Lung microvascular endothelial cell (primary cell): ENCODE measurements at places on chromosomes 12 and 14. TPM values are rescaled to one million over a fixed set of nuclear protein-coding genes. Genes with fewer than 3 reads are reported as not detected.

DNA sequence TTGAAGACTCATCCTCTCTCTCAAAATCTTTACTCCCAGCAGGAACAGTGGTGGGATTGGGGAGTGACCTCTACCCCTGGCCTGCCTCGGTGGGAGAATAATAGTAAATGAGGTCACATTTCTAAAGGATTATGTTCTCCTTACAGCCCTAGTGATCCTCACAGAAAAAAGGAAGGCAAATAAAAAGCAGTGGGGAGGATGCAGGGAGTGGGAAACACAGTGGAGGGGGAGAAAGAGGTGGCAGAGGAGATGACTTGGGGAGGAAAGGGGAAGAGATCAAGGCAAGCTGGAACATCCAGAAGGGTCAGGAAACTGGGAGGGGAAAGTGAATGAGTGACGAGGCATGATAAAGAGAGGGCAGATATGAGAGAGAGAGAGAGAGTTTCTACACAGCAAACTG, 8.3 kb upstream of the SYNDIG1L start:
- DNase-seq: no peak

TMEM179 gene
- not detected in 2 replicates for total RNA-seq

DNA sequence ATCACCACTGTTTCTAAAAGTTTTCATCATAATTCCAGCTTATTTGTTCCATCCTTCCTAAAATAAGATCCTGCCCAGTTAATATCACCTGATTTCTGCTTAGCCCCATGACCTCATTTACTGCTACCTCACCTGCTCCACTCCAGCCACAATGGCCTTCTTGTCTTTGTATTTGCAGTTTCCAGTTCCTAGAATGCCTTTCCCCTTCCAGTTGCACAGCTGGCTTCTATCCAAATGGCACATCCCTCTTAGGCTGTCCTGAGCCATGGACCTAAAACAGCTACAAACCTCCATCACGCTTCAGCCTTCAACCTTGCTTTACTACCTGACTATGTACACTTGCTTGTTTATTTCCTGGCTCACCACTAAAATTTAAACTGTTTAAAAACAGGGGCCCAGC, 6.5 kb upstream of the LGMN start:
- no peak for DNase-seq

- DNase-seq: no peak
Measured at GRCh38 chr12:131994589-131994988, 44.8 kb downstream of the EP400 start.

DNAJC22 gene
- total RNA-seq: 0.40 and 0.87 TPM in 2 replicates

- DNase-seq: peak; percentile 10
Measured at GRCh38 chr14:77985211-77985615, 185.0 kb upstream of the NRXN3 start.

DNA sequence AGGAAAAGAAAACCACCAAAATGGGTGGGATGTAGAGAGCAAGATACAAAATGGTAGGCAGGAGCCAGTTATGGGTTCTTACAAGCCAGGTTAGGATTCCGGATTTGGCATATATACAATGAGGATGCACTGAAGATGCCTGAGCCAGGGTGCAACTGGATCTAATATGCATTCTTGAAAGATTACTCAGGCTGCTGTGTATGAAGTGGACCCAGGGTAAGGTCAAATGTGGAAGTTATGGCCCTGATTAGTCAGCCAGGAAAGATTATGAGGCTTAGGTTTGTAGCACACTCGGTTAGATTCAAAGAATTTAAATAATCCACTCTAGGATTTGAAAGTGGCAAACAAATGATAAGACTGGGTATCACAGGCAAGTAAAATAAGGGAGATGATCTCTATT, 1750.7 kb upstream of the FLRT2 start:
- no peak for DNase-seq

MYL2 gene
- total RNA-seq: 0.65 TPM in 1 of 2 replicates, not detected in the other

DNA sequence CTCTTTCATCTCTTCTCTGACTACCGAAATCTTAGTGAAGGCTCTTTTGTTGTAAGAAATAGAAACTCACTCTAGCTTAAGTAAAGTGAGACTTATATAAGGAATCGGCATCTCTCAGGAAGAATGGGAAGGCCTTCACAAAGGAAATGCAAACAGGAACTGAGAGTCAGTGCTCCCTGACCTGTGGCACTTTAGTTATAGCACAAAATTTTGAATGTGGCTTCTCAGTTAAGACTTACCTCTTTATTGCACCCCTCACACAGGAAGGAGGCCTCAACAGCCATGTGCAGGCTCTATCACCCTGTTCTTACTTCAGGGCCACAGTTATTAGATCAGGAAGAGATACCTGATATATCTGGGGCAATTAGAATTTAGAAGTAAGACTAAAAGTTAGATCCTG, 224.7 kb upstream of the EGLN3 start:
- DNase-seq: no peak

DNA sequence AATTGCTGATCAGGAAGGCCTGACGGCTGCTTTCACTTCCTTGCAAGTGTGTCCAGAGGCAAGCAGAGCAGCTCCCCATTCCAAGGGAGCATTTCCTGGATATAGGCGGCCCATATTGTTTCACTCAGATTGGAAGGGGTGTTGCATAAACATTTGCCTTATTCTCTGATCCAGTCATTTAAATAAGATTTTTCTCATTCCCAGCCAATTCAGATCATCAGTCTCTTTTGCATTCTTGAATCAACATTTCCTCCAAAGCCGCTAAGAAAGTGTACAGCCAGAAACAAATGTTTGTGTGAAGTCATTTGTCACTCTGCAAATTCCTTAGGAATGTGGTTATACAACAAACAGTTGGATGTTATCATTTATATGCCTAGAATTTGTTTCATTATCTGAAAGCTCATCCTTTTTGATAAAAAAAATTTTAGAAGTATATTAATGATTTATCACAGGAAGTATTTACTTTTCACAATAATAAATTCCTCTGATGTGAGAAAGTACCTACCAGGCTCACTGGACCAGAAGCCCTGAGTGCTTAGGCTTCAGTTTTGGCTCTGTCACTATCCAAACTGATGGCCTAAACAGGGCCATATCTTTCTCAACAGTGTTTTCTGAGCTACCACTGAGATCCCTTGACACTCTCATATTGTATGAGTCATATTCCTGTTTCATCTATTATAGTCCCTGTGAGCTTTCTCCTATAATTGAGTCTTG, 379.6 kb downstream of the CCDC91 start:
- peak; percentile 62 for DNase-seq

- DNase-seq: no peak
Measured at GRCh38 chr14:80324649-80325048, 113.3 kb upstream of the DIO2 start.

- DNase-seq: peak; percentile 16
Measured at GRCh38 chr14:70416338-70416724, 559 bp downstream of the SYNJ2BP start.

GRCh38 chr12:106493531-106493930, 89.3 kb upstream of the RFX4 start:
- no peak for DNase-seq

GRCh38 chr14:58659061-58659460, 21.3 kb downstream of the DACT1 start:
- no peak for DNase-seq

TBX3 gene
- 0.44 and 0.99 TPM in 2 replicates for total RNA-seq

GRCh38 chr12:57737467-57738460, 778 bp downstream of the AGAP2 start:
- no peak for DNase-seq

DNA sequence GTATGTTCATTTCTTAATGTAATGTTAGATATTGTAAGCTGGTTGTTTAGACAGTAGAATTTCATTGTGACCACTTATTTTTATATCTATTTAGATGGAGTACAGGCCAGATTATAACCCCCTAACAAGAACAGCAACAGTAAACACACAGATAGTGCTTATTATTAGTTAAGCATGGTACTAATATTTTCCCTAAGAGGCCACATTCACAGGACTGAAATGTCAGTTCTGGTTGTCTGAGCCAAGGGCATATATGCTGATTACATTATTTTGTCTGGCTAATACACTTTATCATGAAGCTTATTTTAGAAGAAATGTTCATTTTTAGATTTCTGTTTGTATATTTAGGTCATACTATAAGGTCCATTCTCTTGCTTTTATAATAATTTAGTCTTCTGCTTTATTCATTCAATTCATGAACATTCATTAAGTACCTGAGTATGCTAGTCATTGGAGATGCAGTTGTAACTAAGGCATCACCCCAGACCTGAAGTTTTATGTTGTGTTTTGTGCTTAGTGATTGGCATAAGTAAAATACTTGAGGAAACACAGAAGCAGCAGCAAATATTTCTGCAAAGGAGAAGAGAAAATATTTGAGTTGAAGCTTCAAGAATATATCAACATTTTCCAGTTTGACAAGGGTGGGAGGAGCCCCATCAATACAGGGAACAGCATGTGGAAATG, 413.7 kb downstream of the RAD51B start:
- DNase-seq: no peak

DNA sequence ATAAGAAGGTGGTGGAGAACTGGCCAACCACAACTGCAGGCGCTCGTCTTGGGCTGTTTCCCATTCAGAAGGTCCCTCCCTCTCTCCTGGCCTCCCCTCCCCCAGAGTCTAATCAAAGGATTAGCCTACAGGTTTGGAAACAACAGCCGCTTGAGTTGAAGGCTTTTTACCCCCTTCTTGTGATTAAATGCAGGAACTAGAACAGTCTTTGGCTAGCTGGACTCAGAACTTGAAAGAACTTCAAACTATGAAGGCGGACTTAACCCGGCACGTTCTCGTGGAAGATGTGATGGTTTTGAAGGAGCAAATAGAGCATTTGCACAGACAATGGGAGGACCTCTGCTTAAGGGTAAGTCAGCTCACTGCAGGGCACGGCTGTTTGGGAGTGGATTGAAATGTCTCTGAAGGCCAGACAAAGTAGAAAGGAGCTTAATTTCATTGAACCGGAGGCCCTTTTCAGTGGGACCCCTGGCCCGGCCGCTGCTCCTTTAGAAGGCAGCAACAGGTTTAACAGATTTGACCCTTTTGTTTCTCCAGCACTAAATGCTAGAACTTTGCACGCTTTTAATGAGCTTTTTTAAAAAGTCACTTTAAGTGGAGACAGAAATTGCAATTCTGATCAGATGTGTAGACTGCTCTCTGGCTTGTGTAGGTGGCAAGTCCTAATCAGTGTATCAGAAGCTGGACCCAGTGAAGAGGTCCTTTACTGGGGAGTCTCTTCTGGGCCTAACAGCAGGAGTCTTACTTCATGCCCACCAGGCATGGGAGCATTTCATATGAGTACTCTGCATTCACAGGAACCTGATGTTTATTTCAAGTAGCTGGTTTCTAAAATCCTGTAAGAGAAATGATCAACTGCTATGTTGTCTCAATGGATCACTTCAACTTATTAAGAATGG, 107.7 kb downstream of the ESR2 start:
- DNase-seq: no peak

DNA sequence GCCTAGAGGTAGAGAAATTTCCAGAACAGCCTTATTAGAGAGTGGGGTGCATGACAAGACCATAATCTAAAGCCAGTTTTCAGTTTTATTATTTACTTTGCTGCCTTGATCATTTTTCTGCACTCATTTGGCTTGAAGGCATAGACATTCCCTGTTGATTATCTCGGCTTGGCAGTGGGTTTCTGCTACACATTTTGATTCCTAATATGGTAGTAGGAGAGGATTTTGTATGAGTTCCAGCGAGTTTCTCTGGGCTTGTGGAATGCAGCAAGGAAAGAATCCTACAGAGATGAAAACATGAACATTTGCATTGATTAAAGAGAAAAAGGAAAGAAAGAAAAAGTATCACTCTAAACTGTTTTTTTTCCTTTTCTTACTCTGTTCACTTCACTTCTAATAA, 281.2 kb downstream of the PAWR start:
- peak; percentile 51 for DNase-seq

DNA sequence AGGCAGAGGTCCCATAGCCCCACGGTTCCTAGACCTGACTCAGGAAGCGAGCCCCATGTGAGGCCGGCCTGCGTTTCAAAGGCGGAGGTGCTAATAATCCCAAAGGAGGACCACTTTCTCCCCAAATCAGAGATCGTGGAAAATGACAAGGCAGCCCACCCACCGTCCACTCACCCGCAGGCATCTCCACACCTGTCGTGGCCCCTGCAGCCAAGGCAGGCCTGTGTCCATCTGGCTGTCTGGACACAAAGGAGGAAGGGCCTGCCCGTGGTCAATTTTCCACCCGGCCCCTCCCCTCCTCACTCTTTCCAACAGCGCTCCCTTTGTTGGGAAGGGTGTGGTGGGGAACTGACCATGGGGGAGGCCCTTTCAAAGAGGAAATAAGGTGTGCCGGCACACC, 125.3 kb upstream of the TMEM132D start:
- no peak for DNase-seq

DNA sequence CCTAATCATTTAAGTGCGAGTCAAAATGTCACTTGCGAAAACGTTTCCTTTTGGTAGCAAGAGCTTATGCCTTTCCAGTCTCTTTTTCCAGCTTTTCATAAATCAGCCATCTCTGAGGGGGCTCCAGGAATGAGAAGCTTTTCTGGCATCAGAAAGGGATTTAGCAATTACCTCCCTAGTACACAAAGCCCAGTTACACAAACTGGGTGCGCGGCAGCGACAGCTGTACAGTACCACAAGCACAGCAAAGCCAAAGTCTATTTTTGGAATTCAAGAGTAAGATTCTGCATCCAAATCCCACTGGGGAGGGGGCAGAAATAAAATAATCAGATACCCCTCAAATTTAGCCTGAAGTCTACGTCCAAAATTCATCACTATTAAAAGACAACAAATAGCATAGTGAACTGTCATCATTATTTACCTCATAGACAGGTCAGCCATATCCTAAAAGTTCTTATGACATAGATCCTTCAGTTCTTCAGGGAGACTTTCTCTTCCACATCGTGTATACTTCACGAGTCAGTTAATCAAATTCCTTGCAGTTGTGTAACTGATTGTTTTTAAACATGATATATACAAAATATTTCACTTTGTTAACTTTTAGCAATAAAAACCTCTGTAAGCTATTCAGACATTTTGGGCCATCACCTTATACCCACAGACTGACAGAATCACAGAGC, 150.8 kb downstream of the TTC7B start:
- no peak for DNase-seq

DNA sequence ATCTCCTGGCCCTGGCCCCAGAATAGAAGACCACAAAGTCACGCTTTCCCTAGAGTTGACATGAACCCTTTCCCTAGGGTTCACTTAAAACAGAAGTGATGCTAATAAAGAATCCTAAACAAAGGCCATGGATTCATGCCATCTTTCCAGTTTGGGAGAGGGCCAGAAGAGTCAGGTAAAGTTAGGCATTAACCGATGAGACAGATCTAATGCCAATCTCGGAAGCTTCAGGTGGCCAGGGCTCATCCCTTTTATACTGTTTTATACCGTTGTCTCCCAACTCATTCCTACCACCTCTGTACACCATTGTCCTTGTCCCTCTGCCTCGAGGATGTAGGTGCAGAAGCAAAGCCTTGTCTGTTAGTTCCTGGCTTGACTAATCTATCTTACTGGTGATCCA, 22.8 kb upstream of the ACTR10 start:
- no peak for DNase-seq

DNA sequence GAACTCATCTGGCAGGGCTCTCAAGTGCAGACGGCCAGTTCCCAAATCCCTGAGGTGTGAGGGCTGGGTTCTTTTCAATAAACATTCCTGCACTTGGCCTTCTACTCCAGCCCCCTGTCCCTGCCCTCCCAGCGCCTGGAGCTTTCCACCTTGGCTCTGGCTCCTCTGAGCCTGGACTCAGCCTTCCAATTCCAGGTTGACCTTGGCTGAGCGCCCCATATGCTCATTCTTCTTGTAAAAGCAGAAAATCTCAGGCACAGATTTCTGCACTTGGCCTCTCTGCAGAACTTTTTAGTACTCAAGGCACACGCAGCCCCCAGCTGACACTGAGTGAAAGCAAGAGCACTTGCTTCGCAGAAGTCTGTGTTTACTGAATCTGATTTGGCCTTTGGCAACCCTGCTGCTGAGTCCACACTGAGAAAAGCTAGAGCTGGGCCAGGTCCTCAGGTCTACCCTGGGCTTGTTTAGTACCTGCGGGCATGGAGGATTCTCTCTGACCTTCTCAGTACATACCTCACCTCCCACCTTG, 222.7 kb downstream of the MSRB3 start:
- no peak for DNase-seq
